ENCODE measurements at places on chromosomes 13 and 19.

DNA sequence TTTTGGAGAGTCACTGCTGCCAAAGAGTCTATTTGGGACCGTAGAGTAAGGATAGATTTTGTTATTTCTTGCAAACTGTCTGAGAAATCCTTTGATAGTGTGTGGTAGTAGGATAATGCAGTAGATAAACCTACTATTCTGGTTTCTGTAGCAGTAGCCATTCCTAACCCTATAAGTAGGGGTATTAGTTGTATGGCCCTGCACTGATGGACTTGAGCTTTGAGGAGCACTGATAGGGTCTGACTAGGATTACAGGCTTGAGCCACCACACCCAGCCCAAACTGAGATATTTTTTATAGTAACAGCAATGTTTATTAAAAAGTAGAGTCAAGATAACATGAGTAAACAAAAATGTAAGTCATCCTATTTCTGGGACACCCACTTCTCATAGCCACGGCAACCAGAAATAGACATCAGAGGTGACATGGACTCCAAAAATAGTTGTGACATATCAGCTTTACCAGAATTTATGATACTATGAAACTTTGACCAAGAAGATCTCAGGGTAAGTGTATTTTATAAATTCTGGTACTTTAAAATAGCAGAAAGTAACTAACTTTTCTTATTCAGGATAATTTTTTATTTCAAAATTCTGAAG, 479.1 kb downstream of the SUCLA2 start:
- DNase-seq: no peak

GRCh38 chr13:19769854-19770253, 12.9 kb downstream of the PSPC1 start:
- DNase-seq: no peak

- no peak for DNase-seq
Observed at GRCh38 chr19:47813304-47813994, 8.3 kb upstream of the CRX start.

DNA sequence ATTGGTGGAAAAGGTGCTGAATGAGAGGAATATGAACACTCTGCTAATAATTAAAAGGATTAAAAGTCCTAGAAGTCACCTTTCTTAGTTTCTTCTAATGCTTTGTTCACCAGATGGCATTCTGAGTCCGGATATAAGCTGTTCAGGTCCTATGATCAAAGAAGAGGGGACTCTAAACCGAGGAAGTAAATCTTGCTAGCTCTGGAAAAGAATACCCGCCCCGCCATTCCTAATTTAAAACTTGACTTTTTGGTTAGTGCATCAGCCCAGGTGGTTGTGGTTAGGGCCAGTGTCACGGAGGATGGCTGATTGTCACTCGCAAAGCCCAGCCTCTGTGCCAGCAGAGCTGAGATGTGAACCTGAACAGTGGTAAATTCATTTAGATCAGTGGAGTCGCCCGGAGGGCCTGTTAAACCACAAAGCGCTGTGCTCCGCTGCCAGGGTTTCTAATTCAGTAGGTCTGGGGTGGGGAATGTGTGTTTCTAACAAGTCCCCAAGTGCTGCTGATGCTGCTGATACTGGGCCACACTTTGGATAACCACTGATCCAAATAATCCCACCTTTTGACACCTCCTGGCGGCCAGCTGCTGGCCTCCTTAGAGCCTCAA, 425.4 kb downstream of the DCT start:
- DNase-seq: no peak

DNA sequence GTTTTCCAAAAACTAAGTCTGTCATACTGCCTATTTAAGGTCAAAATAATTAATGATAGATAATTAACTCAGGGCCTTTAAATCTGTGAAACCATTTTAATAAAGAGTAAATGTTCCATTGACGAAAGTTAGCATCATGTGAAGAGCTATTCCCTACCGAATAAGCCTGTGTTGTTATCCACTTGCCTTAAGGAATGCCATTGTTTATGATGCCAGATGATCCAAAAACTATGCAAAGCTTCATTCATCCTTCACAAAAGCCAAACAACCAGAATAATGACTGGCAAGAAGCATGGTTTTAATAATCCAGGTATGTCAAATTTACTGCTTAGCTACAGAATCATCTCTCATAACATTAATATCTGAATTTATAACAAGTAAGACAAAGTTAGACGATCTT, 6.5 kb upstream of the GPC6 start:
- no peak for DNase-seq

DNA sequence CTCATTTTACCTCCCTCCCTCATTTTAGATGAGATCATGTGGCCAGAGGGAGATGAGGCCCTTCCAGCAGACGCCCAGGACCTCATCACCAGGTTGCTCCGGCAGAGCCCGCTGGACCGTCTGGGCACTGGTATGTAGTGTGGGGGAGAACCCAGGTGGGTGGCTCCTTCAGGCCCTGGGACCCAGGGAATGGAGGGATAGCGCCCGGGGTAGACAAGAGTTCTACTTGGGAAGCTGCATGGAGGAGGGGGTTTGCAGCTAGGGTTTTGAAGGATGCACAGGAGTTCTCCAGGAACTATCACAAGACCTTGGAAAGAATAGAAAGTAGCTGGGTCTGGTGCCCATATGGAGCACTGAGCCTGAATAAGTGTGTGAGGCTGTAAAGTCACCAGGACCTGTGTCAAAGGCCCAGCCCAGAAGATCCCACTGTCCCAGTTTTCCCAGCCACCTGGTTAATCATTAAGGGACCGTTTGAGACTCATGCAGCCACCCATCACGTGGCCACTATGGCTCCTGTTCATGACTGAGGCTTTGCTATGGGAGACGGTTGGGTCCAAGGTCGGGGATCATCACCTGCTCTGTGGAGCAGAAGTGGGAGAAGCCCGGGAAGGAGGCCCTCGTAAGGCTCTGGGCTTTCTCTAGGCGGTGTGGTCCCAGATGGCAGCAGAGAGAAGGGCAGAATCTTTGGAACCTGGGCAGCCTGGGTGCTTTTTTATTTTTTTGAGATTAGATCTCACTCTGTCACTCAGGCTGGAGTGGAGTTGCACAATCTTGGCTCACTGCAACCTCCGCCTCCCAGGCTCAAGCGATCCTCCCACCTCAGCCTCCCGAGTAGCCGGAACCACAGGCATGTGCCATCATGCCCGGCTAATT, 17.0 kb upstream of the PIK3R2 start:
- DNase-seq: no peak

DNA sequence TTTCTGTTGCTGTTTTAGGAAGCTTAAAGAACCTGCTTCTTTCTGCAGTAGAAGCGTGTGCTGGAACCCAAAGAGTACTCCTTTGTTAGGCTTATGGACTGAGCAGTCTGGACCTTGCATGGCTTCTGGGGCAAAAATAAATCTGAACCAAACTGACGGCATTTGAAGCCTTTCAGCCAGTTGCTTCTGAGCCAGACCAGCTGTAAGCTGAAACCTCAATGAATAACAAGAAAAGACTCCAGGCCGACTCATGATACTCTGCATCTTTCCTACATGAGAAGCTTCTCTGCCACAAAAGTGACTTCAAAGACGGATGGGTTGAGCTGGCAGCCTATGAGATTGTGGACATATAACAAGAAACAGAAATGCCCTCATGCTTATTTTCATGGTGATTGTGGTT, 103.1 kb downstream of the TNFRSF19 start:
- DNase-seq: peak; percentile 76

DNA sequence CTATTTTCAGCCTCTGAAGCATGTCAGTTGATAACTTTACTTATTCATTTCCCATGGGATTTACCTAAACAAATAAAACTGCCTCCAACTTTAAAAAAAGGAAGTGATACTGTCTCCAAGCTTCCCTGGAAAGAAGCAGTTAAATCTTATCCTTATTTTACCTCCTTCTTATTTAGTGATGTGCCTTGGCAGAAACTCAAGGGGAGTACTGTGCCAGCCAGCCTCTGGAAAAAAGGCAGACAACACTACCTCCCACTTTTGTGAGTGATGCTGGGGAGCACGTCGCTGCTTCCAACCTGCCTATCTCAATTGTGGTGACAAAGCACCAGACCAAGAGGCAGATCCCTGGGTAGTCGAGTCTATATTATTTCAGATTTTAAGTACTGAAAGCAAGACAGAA, 765.6 kb downstream of the DIAPH3 start:
- DNase-seq: no peak

DNA sequence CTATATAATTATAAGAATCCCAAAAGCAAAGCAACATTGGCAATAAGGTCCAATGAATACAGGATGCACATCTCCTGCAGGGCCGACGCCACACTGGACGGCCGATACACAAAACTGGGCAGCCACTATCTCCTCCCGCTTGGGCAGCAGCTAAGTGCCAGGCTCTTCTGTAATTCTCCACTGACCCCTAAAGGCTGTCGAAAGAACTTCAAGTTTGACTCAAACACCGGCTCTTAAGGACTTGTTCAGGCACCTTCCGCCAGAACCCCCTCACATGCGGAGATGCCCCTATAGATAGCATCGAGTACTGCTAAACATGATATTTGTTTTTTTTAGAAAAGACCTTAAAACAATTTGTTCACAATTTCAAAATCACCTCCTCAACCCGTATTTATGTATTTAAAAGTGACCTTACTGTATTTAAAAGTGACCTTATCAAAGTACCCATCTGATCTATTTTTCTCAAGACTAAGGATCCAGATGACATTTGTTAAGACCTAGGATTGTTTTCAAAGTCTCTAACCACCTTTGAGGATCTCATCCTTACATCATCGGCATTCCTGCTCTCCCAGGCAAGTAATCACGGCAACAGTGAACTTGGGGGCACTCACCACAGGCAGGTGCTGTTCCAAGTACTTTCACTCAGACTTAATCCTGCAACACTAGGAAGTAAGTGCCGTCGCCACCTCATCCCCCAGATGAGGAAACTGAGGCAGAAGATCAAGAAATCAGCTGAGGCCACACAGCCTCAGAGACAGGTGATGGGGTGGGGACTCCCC, 77.8 kb downstream of the TUBGCP3 start:
- DNase-seq: no peak

DNA sequence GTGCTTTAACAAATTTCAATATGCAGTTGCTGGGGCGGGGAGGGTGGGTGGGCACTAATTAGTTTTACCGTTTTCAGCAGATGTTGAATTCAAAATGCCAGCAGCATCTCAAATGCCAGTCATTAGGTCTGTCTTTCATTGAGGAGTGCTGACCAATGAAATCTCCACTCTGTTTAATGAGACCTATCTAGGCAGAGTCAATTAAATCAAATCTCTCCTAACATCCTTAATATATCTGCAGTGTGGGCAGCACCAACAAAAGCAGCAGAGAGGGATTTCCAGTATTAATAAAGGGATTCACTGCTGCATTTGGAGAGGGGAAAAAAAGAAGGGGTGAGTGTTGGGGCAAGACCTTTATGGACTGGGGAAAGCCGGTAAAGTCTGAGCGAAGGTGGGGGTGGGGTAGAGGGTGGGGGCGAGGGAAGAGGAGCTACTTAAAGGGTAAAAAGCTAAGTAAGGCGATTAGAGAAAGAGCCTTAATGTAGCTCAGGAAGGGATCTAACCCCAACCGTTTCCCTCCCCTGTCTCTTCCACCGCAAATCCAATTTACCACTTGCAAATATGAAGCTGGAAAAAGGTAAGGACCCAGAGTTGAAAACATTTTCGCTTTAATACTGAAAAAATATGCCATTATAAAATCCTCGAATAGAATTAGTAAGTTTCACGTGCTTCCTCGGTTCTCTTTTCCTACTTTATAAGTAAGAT, 4.5 kb downstream of the SLITRK1 start:
- DNase-seq: no peak

- no peak for DNase-seq
Observed at GRCh38 chr19:55426042-55426441, 17.1 kb downstream of the SHISA7 start.

GRCh38 chr13:113851480-113851803, 12.4 kb downstream of the GAS6 start:
- no peak for DNase-seq
